ENCODE measurements at places on chromosomes 2 and 18. TPM values are rescaled to one million over a fixed set of nuclear protein-coding genes. Genes with fewer than 3 reads are reported as not detected.

LAMA1 gene
- 6.2 TPM for total RNA-seq

PLA2R1 gene
- total RNA-seq: 1.5 TPM

FASTKD1 gene
- total RNA-seq: 10.3 TPM

ZNF519 gene
- 2.5 TPM for total RNA-seq

STPG4 gene
- not detected for total RNA-seq

Data from bronchus fibroblast of lung (primary cell).